Activated T-helper 1 cell treated with anti-CD3 and anti-CD28 coated beads, Interleukin-12 subunit alpha, Interleukin-12 subunit beta, Interleukin-2, Interleukin-4 antibody, amounts not matched to agents 30 ng/mL and 10 ng/mL and 1 ng/mL, durations not matched to agents 14 hours and 24 hours and 36 hours (primary cell): ENCODE measurements at places on chromosomes 12 and 14.

DNA sequence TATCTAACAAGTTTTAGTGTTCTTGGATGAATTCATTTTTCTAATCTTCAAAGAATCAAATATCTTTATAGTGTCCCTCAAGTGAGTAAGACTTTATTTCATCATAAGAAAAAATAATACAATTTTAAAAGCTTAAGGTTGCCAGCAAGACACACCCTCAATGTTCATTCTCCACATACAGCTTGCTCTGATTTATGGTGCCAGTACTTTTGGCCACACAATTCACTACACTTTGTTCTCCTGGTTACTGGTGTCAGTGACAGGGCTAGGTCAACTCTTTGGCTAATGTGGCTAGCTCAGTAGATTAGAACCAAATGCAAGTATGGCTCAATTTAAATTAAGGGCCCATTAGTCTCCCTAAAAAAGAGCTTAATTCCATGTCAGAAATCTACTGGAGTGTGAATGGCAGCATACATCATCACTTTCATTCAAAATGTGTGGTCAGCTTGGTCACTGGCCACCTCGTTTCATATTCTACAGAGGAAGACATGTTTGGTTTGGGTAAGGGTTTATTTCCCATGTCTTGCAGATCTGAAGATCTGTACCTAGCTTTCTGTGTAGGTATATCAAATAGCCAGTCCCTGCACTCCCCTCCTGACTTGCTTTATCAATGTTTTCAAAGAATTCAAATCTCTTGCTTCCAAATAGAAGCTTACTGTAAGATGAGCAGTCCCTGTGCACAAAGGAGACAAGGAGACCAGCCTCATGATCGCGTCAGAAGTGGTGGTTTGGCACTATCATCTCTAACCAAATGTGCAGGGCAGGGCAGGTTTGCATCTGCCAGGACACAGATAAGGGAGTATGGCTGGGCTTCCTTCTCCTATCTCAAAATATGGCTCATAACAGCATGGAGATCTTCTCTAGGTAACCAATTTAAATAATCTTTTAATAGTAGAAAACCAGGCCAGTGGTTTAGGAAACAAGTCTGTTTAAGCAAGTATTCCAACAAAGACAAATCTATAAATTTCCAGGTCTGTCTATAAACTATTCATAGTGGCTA, 31.3 kb downstream of the HECTD4 start:
- no peak for DNase-seq

DNA sequence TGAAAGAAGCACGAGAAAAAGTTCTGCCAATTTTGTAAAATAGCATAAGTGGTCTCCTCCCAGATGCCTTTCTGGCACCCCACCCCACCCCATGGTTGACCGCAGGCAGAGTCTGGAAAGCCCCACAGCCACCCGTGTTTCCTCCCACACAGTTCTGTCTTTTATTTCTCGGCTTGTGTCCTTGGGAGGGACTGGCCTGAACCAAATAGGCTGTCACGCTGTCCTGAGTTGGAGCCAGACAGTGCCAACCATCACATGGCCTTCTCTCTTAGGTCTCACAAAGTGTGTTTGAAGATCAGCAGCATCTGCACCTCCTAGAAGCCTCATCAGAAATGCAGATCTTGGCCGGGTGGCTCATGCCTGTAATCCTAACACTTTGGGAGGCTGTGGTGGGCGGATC, 10.2 kb upstream of the LTA4H start:
- no peak for DNase-seq

- peak; percentile 19 for DNase-seq
Observed at GRCh38 chr14:58280954-58281787, 17.2 kb upstream of the ARID4A start.

GRCh38 chr12:24850496-24850895, 98.4 kb downstream of the BCAT1 start:
- no peak for DNase-seq

- DNase-seq: no peak
Observed at GRCh38 chr14:21494902-21495762, 16.0 kb downstream of the METTL3 start.

DNA sequence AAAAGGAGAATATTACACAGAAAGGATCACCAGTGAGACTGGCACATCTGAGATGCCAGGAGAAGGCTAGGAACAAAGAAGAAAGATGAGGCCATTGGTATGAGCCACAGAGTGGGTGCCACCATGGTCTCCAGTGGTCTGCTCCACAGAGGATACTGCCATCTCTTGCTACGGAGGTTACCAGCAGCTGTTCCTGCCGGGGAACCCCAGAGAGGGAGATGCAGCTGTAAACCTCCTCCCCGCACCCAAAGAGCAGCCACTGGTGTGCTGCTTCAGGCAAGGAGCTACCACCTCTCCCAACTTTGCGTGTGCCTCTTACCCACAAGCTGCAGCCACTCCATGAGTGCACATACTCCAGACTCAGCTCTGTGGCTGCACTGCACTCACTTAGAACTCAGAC, 201.5 kb upstream of the RTL1 start:
- no peak for DNase-seq

DNA sequence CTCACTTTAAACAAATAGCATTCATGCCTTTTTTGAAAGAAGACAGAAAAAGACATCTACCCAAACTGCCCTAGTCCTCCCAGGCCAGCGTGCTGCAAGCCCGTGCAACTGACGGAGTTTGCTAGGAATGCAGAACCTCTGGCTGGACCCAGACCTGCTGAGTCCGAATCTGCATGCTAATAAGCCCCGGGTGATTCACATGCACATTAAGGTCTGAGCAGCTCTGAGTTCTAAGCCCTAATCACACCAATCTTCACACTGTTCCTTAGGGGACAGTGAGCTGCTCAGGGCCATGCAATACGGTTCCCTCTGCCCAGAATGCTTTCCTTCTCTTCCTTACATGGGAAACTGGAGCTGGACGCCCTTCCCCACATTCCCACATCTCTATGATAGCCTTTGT, 25.2 kb downstream of the HAL start:
- DNase-seq: no peak

GRCh38 chr14:24013654-24014514, 25.2 kb downstream of the DHRS4L2 start:
- DNase-seq: peak; percentile 57

DNA sequence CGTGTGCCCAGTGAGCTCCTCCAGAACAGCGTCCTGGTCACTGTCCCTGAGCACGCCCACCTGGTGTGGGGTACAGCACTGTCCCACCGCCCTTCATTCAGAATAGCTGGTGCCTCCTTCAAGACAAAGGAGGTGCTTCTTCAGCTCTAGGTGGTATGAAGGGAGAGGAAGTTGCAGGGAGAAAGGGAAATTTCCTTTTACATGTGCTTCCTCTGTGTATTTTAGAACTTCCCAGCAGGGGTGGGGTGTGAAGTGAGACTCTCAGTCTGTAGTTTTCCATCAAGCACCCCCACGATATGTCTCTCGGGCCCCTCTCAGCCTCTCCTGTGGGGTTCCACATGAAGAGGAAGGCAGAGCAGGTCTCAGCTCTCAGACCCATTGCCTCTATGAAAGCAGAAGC, 1.2 kb upstream of the SLC6A12 start:
- no peak for DNase-seq

DNA sequence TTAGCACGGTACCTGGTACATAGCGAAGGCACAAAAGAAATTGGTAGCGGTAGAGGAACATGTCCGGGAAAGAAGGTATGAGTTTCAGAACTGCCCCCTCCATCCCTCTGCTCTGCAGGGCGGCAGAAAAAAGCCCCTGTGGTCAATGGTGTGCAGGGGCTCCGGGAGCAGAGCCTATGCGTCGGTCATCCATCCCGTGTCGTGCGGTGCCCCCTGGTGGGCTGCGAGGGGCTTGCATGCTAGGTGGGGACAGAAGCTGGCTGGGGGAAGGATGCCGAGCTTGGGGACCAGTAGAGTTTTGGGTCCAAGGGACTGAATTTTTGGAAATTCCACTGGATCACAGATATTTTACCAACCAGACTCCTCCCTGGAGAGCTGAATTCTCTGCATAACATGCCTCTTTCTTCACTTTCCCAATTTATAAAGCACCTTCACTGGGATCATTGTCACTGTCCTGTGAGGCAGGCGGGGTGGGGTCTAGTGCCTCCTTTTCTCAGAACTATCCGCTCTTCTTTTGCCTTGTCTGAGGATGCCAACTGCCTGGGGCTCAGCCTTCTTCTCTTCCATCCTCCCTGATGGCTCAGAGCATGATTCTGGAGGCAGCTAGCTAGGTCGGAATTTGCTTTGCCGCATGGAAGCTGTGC, 148.7 kb downstream of the SMOC1 start:
- DNase-seq: peak; percentile 45

GRCh38 chr14:22803687-22803974, 11.6 kb downstream of the SLC7A7 start:
- no peak for DNase-seq

GRCh38 chr14:55336162-55336561, 64.9 kb downstream of the FBXO34 start:
- DNase-seq: no peak

- no peak for DNase-seq
Observed at GRCh38 chr14:51484485-51484884, 167.2 kb upstream of the FRMD6 start.

- no peak for DNase-seq
Observed at GRCh38 chr12:91370086-91370868, 187.7 kb upstream of the DCN start.

GRCh38 chr12:8057839-8058238, 8.3 kb downstream of the C3AR1 start:
- DNase-seq: no peak

DNA sequence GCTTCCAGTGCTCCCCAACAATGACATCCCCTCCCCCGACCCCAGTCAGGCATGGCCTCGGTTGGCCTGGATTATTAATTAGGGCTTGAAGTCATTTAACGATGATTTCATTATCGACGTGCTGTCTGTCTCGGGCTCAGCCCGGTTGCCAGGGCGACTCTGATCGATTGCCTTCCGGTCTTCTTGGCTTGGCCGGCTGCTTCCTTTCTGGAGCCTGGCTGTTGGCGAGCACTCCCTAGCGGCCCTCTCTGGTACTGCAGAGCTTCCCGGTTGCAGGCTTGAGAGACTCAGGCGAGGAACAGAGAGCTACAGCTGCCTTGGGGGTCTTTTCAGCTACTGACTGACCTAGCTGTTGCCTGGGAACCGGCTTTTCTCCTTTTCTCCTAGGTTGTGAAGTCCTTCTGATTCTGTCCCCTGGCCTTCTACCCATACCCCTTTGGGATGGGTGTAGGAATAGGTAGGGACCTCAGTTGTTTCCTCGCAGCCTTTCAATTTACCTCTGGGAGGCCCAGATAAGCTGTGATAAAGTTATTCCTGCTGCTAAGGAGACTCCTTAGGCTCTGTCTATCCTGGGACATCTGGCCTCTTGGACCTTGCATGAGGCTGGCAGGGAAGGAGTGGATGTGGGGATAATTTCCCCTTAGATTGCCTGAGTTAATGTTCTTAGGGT, 5.5 kb upstream of the CISTR start:
- peak; percentile 71 for DNase-seq

DNA sequence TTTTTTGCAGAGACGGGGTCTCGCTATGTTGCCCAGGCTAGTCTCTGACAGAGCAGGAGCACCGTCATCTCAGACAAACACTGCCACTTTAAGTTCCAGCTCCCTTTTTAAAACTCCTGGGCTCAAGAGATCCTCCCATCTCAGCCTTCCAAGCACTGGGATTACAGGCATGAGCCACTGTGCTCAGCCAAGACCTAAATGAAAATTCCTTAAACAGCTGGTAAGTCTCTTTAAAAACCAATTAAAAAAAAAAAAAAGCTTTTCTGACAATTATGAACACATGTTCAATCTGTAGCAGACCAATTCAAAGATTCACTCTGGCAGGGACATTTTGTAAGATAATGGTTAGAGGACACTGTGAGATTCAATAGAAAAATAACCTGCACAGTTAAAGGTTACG, 77.8 kb downstream of the HECTD4 start:
- no peak for DNase-seq

GRCh38 chr12:180445-180844, 33.5 kb downstream of the SLC6A12 start:
- DNase-seq: no peak

- no peak for DNase-seq
Observed at GRCh38 chr12:19947344-19947743, 421.0 kb upstream of the PDE3A start.

GRCh38 chr12:9735601-9736000, 2.7 kb upstream of the CLECL1 start:
- DNase-seq: no peak

- DNase-seq: no peak
Observed at GRCh38 chr12:97229004-97229403, 233.6 kb upstream of the RMST start.

DNA sequence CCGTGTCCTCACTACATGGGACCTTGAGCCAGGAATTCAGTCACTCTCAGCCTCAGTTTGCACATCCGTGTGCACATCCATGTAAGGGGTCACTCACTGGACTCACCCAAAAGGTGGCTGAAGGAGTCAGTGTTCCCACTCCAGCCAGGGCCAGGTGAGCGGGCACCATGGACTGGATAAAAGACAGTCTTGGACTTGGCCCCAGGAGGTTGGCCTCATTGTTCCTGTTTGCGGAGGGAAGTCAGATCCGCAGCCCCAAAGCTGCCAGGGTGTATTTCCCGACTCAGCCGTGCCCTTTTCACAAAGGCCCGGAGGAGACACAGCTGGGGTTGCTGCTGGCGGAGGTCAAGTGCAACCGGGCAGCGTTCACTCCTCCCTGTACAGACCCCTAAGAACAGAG, 170.7 kb upstream of the MYL2 start:
- DNase-seq: no peak

- DNase-seq: no peak
Observed at GRCh38 chr12:105933671-105934665, 204.8 kb downstream of the NUAK1 start.

DNA sequence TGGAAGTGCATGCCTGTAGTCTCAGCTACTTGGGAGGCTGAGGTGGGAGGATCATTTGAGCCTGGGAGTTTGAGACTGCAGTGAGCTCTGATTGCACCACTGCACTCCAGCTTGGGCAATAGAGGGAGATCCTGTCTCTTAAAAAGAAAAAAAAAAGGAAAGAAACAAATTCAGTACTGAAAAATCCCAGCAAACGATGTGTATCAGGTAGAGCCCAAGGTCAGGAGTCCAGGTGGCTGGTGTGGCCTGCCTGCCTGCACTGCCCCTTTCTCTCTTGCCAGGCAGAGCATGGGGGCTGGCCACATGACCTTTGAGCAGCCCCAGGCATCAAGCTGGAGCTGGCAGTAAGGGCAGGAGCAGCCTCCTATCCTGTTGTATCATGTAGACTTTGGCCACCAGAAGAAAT, 31.8 kb downstream of the ELK3 start:
- DNase-seq: no peak

- DNase-seq: no peak
Observed at GRCh38 chr12:131543040-131543439, 167.8 kb upstream of the SFSWAP start.

- no peak for DNase-seq
Observed at GRCh38 chr12:66011731-66012130, 118.8 kb downstream of the LLPH start.

GRCh38 chr12:84641940-84642545, 270.6 kb downstream of the SLC6A15 start:
- DNase-seq: no peak

- no peak for DNase-seq
Observed at GRCh38 chr12:28497889-28498411, 307.7 kb downstream of the CCDC91 start.

DNA sequence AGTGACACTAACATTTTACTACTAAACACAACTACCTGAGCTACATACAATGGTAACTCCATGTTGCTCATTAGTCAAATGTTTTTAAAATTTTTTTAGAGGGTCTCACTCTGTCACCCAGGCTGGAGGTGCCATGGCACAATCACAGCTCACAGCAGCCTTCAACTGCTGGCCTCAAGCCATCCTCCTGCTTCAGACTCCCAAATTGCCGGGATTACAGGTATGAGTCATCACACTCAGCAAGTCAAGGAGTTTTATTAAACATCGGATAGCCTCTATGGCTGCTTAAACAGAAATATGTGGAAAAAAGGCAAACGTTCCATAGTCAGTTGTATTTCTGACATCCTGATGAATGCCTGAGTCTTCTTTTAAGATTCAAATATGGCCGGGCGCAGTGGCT, 11.1 kb upstream of the NPFF start:
- no peak for DNase-seq
